ENCODE measurements at places on chromosomes 3 and 15. TPM values are rescaled to one million over a fixed set of nuclear protein-coding genes. Genes with fewer than 3 reads are reported as not detected.

NR2E3 gene
- not detected for total RNA-seq

HERC2 gene
- total RNA-seq = 36.5 TPM

DGKG gene
- not detected for total RNA-seq

CCRL2 gene
- total RNA-seq = 4.5 TPM

SPINT1 gene
- 1.0 TPM for total RNA-seq

Measured in CD4-positive, alpha-beta T cell (primary cell).